CD4-positive, alpha-beta T cell treated with Interleukin-15 for 4 hours (primary cell): ENCODE measurements at places on chromosomes 7 and 10.

GRCh38 chr7:132526111-132526740 lies 50.0 kb downstream of the PLXNA4 start:
- no peak for DNase-seq

GRCh38 chr7:151013733-151014497 lies 10.4 kb downstream of the ATG9B start:
- DNase-seq, result peak; percentile 93

DNA sequence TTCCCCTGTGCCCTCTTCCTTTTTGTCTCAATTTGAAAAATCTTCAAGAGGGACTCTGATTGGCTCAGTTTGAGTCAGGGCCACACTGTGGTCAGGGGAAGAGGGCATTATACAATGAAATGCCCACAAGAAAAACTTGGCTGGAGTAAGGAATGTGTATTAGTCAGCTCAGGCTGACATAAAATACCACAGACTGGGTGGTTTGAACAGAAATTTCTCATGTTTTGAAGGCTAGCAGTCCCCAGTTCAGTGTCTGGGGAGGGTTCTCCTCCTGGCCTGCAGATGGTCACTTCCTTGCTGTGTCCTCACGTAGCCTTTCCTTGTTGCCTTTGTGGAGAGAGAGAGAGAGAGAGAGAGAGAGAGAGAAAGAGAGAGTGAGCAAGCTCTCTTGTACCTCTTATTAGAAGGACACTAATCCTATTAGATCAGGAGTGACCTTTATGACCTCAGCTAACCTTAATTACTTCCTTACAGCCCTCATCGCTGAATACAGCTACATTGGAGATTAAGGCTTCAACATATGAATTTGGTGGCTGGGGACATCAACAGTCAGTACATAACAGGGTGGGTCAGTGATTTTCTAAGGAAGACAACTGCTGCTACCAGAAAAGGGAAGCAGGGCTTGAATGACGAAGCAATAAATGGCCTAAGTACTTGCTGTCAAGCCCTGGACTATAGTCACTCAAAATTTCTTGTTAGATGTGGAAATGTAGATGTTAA lies 25.8 kb upstream of the FAM13C start:
- DNase-seq, result no peak

DNA sequence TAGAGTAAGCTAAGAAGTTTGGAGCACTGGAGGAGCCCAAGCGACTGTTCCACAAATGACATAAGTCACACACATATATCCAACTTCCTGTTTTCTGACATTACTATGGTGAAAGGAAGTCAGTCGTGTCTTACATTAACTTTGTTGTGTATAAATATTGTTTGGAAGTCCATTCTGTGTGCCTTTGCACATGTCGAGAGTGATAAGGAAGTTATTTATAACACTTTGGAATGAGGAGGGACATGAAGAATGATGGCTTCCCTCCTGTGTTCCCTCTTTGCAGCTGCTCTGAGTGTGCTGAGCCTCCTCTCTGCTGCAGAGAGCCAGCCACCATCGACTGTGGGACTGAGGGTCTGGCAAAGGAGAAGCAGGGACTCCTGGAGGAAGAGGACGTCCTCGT lies 40.4 kb upstream of the MGMT start:
- DNase-seq, result no peak

GRCh38 chr10:29479981-29480954 lies 154.5 kb downstream of the SVIL start:
- no peak for DNase-seq

- DNase-seq, result no peak
These were observed 527.7 kb upstream of the POM121L12 start for GRCh38 chr7:52507546-52508255.

DNA sequence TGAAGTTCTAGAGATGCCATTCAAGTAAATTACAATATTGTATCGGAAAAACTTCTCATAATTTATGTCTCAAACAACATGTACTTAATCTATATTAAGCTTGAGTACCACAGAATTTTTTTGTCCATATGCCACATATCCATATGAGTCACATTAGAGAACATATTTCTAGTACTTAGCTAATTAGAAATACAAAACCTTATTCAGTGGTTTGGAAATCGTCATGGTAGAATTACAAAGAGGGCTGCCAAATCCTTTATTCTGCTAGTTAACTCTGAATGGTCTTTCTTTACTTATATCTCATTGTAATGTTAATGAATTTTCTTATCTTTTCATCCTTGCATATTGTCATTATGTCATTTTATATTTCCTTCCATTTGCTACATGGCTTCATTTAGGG lies 9.0 kb upstream of the VIM start:
- no peak for DNase-seq

- no peak for DNase-seq
These were observed 413.8 kb upstream of the FOXK1 start for GRCh38 chr7:4268040-4268965.

DNA sequence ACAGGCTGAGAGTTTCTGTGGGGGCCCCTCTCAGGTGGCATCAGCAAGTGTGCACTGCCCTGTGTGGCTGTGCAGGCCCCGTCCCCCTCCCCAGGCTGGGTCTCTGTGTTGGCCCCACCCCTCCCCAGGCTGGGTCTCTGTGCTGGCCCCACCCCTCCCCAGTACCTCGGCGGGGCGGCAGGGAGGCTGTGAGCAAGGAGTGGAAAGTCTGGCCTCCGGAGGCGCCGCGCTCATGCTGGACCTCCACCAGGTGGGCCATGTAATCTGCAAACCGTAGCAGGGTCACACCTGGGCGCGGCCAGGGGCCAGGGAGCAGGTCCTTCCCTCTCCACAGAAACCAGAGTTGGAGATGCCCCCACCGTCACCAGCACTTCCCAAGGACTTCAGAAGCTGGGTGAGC lies 21.4 kb upstream of the MICALL2 start:
- DNase-seq, result no peak

DNA sequence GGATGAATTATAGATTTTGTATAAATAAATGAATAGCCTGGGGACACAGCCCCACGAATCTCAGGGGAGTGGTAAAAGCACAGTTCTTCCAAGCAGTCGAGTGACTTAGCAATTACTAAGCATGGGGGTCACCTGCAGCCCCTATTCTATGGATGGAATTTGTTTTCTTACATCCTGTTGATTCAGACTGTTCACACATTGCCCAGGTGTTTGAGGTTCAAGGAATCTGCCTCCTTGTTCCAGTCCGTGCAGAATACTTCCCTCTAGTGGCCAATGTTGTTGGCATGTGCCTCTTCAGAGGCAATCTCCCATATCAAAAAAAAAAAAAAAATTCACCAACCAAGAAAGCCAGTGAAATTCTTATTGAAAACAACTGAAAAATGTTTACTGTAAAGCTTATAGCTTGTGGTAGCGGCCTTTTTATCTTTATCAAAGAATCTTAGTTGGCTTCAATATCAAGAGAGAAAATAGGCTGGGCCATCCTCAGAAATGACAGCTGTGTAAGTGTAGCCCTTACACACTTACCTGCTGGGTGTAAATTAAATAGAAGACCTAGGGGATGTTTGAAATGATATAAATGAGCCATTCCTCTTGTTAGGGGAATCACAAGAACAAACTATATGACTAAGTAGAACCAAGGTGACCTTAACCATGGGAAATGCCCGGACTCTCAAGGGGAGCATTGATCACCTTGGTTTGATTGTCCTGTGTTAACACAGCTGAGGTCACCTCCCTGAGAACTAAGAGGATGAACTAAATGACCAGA lies 7.8 kb downstream of the LIPM start:
- DNase-seq, result peak; percentile 60

DNA sequence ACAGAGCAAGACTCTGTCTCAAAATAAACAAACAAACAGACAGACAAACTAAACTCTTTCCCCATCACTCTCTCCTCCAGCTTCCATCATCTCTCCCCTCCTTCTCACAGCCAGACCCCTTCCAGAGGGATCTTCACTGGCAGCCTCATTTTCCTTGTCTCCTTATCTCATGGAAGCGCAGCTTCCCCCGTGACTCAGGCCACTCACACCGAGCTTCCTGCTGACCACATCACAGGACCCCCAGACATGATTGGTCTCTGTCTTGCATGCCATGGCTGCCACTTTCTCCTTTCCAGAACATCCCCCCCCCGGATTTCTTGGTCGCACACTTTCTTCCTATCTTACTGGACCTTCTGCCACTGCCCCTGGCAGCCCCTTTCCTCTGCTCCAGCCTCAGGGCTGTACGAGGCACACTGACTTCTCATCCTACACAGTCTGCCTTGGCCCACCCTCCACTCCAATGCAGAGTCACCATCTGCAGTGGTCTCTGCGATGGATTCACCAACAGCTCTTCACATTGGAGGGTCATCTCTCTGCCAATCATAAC lies 4.9 kb upstream of the INSIG1 start:
- DNase-seq, result no peak

DNA sequence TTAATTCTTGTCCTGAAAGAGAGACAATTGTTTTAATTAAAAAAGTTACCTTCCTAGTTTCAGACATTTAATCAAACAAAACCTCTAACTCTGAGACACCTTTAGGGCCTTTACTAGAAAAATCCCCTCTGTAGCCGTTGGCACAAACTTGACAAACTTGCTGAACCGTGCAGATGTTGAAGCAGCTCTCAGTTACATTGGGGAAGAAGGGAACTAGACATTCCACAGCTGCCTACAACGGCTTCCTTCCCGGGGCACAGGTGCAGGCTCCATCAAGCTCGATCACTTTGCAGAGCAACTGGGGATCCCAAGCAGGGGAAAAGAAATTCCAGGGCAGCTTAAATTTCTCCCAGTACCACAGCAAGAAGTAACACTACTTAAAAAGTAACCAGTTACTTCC lies 141.3 kb downstream of the SKAP2 start:
- no peak for DNase-seq

- no peak for DNase-seq
These were observed 671.7 kb downstream of the GATA3 start for GRCh38 chr10:8726084-8726778.

- no peak for DNase-seq
These were observed 596 bp upstream of the GDF2 start for GRCh38 chr10:47321521-47322195.

- DNase-seq, result no peak
These were observed 123.9 kb downstream of the ZMIZ1 start for GRCh38 chr10:79192677-79193003.

DNA sequence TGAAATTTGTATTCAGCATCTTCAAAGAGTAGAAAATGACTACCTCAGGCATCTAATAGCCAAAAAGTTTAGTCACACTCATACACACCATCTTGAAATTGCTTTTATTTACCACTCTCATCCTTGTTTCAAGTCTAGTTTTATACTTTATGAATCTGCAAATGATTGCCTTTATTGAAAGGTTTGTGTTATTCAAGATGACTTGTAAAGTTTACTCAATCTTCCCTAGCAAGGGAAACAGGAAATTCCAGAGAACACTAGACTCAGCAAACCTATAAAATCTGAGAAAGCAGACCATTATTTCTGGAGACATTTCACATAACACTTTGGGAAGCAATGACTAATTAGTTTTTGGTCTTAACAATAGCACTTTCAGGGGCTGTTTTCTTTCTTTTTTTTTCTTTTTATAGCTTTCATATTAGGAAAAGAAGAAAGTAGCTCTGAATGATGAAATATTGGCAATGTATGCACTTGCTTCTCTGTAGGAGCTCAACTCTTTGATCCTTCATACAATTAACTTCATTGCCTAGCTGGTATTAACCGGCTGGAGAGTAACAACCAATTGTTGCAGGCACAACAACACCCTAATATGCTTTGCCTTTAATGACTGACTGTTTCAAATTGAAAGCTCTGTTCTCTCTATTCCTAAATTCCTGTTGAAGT lies 68.9 kb upstream of the HDAC9 start:
- DNase-seq, result no peak

DNA sequence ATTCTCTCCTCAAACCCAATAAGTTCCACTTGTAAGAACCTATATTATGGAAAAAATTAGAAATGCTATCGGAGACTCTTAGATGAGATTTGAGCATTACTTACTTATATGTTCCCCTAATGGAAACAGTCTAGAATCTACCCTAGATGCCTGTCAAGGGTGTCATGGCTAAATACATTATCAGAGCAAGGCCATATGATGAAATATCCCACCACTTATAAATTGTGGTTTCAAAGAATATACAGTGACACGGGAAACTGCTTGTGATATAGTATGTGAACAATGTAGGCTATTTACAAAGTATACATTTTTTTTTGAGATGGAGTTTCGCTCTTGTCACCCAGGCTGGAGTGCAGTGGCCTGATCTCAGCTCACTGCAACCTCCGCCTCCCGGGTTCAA lies 46.3 kb upstream of the CTBP2 start:
- no peak for DNase-seq

GRCh38 chr10:80100861-80101695 lies 22.6 kb downstream of the TMEM254 start:
- no peak for DNase-seq

GRCh38 chr7:101933688-101934121 lies 116.3 kb downstream of the CUX1 start:
- no peak for DNase-seq

- no peak for DNase-seq
These were observed 66.0 kb upstream of the DOCK1 start for GRCh38 chr10:126839094-126839761.

- no peak for DNase-seq
These were observed 110.8 kb downstream of the PDGFA start for GRCh38 chr7:408751-409311.

DNA sequence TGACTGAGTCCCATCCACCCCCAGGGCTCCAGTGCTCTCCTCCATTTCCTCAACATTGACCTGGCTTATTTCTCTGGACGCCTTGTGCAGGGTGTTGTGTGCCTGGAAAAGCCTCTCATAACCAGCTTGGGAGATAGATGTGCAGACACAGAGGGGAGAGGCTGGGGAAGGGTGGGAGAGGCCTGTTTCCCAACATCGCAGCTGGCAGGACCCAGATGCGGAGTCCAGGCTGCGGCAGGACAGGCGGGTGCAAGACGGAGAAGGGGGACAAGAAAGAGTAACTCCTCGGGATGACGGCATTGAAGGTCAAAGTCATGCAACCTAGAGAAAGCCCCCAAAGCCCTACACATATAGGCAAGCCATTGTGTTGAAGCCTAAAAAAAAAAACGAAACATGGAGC lies 54.1 kb upstream of the ANTXRL start:
- no peak for DNase-seq

GRCh38 chr7:137734221-137734620 lies 112.6 kb downstream of the DGKI start:
- DNase-seq, result no peak

GRCh38 chr10:124384591-124385190 lies 34.0 kb downstream of the OAT start:
- no peak for DNase-seq

- no peak for DNase-seq
These were observed 5.8 kb downstream of the ADAM8 start for GRCh38 chr10:133270773-133271297.

DNA sequence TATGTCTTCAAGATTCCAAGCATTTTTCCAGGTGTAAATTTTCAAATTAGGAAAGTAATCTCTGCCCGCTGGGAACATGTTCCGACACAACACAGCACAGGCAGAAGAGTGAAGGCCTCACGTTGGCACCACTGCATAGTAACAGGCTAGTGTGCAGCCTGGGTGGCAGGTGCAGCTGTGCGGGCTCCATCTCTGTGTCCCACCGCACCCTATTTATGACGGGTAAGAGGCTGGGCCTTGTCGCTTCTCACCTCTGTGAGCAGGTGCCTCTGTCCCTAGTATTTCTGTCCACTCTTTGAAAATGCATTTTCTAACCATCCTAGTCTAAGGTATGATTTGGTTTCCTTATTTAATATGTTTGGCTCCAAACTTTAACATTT lies 24.1 kb downstream of the VIPR2 start:
- no peak for DNase-seq
